ENCODE measurements at places on chromosomes 7 and 10.

GRCh38 chr10:70007116-70007820, 45.4 kb upstream of the MACROH2A2 start:
- no peak for DNase-seq

- no peak for DNase-seq
Measured at GRCh38 chr10:69751214-69751613, 50.5 kb upstream of the COL13A1 start.

DNA sequence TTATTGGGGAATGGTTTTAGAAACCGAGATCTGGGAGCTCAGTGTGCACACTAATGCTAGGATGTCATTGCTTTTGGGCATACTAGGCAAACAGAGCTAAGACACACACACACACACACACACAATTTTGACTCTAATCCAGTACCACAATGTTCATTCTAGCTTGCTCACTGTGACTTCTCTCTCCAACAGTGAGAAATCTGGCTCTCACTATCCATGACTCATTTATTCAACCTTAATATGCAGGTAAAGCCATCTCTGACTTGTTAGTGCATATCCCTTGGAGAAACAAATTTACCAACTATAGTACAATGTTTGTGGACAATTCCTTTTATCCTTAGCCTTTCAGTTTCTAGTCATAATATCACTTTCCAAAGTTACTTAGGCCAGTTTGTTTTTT, 5.9 kb upstream of the BMS1 start:
- no peak for DNase-seq

DNA sequence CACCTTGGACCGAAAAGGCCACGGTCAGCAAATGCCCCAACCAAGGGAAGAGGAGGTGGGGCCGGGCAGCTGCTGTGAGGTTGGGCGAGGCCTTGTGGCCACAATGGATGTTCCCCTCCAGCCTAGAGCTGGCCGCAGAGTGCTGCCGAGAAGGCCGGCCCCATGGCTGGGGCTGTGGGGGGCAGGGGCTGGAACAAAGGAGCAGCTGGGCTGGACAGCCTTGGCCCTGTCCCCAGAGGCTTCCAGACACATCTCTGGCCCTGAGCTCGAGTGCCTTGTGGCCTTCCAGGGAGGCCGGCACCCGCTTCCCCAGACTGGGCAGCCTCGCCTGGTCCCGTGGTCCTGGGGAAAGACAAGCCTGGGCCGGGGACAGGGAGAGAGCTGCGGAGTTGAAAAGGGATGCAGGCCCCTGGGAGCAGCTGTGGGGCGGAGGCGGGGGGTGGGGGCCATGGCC, 88.0 kb downstream of the PDGFA start:
- DNase-seq: no peak

DNA sequence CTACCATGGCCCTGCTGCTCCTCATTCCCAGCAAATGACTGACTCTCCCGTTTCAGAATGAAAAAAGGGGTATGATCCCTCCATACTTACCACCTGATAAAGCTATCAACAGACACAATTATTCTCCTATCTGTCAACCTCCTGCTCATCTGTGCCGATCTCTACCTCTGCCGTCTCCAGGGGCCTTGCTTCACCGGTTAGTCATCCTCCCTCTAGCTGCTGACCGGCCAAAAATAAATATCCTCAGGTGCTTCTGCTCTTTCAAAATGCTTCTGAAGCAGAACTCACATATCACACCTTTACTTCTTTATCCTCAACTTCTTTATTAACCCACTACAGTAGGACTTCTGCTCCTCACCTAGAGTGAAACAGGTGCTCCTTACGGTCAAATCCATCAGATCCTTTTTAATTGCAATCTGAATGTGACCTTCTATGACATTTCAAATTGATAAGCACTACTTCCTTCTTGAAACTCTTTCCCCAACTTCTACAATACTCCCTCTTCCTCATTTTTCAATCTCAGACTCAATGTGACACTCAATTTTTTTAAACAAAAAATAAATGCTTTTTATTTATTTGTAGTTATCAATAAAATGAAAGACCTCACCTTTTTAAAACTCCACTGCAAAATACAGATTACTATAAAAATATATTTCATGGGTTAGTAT, 63.2 kb downstream of the LMBR1 start:
- DNase-seq: no peak

- DNase-seq: no peak
Measured at GRCh38 chr10:106897719-106898118, 266.8 kb downstream of the SORCS1 start.

DNA sequence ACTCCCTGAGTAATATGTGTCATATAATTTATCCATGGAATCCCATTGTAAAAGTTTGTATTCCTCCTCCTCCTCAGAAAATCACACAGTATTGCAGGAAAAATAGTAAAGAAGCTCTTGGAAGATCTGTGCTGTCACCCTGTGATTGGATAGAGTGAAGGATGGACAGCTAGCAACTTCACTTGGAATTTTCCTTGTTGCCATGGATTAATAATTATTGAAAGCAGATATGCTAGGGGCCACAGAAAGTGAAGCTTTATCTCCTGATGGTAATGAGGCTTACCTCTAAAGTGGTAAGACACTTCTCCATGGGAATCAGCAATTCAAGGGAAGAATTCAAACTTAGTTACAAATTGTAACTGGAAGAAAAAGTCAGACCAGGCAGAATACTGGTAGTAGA, 48.8 kb downstream of the PHYHIPL start:
- no peak for DNase-seq

DNA sequence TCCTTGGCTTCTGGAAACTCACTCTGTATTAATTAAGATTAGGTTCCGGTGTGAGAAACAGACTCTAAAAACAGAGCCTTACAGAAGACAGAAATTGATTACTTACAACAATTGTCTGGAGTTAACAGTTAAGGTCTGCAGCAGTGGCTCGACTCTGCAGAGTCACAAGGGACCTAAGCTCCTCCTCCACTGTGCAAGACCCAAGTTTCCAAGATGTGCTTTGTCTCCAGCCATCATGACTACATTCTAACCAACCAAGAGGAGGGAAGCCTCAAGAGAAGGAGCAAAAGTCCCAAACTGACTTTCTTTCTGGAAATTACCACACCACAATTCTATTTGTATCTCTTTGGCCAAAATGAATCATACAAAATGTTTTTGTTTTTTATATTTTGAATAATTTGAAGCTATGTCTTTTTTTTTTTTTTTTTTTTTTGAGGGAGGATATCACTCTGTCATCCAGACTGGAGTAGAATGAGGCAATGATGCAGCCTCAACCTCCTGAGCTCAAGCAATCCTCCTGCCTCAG, 14.2 kb upstream of the ODAD2 start:
- DNase-seq: no peak

DNA sequence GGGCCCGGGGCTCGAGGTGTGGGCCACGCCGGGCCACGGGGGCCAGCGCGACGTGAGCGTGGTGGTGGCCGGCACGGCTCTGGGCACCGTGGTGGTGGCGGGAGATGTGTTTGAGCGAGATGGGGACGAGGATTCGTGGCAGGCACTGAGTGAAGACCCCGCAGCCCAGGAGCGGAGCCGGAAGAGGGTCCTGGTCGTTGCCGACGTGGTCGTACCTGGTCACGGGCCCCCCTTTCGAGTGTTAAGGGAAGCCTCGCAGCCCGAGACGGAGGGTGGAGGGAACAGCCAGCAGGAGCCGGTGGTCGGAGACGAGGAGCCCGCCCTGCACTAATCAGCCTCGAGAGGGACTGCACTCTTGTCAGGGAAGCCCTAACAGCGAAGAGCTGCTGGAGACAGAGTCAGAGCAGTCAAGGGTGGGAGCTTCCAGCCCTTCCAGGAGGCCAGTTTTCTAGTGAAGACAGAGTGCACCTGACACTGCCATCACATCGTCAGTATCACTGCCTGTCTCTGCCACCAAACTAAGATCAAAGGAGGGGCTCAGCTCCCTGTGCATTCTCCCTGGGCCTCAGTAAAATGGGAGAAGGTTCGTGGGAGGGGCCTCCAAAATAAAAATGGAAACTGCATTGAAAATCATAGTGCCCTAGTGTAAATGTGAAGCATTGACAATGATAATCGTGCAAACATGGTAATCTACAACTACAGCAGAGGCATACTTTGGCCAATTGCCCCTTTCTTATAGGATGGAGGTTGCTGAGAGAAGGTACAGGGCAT, 1.3 kb downstream of the MBLAC1 start:
- DNase-seq: no peak

DNA sequence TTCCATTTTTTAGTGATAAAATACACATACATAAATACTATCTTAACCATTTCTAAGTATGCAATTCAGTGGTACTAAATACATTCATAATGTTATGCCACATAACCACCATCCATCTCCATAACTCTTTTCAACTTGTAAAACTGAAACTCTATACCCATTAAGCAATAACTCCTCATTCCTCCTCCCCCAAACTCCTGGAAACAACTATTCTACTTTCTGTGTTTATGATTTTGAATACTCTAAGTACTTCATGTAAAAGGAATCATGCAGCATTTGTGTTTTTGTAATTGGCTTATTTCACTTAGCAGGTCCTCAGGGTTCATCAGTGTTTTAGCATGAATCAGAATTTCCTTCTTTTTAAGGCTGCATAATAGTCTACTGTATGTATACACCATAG, 131.8 kb downstream of the TES start:
- no peak for DNase-seq

- DNase-seq: no peak
Measured at GRCh38 chr7:101294832-101295121, 26.8 kb downstream of the IFT22 start.

DNA sequence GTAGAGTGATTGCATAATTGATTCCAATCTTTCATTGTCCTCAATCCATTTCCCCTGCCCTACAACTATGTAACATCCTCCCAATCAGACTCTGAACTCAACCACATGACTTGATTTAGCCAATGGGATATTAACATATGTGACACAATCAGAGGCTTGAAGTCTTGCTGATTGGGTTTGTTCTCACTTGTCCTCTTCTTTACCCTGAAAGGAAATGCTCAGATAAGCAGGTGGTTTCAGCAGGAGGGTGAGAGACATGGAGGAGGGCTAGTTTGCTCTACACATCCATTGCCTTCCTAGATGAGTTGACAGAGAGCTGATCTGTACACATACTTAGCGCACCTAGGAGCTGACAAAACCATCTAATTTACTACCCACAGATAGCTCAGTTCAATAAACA, 669.4 kb downstream of the NRG3 start:
- no peak for DNase-seq

GRCh38 chr10:11282156-11282555, 264.5 kb downstream of the CELF2 start:
- DNase-seq: no peak

- DNase-seq: no peak
Measured at GRCh38 chr7:14156436-14156835, 167.0 kb upstream of the ETV1 start.

DNA sequence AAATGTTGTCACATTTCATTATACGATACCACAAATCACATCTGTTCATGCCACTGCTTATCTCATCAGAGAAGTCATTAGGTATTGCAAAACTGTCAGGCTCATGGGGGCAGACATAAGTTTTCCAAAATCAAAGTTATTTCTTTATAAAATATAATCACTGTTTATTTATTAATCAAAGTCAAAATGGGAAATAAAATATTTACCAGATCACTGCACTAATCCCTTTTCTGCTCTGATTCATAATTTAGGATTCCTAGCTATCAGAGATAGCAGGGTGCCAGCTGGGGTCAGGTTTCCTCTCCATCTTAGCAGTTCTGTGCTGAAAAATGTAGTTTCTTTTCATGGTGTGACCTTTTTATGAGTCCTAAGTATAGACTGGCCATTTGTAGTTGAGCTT, 117.7 kb upstream of the LANCL2 start:
- no peak for DNase-seq

DNA sequence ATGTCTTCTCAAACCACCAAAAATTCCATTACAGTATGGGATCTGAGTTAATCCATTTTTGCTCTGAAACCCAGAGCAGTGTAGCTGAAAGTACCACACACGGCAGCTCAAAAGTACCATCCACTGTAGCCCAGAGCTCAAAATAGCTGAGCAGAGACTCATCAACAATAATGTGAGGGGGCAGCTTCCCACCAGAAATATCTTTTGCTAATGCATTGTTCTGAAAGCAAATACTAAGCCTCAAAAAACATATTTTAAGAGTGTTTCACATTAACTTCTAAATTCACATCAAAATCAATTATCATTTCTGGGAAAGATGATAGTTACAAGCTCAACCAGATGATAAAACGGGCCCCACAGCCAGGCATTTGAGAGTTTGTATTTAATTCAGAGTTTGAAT, 73.7 kb downstream of the ABLIM1 start:
- no peak for DNase-seq

DNA sequence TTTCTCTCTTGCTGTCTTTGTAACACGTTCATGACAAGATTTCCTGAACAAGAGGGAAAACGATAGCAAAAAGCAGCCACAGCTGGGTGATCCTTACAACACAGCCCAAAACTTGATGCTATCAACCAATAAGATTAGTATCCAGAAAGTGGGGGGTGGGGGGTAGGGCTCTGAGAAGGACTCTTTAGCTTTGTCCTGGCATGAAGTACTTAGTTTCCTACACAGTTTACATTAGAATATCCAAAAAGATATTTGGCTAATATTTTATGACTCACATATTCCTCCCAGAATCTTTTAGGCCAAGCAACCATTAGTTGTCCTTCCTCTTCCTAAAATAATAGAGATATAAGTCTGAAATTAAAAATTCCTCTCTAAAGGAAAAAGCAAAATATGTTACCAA, 22.9 kb upstream of the LRRC17 start:
- DNase-seq: no peak

DNA sequence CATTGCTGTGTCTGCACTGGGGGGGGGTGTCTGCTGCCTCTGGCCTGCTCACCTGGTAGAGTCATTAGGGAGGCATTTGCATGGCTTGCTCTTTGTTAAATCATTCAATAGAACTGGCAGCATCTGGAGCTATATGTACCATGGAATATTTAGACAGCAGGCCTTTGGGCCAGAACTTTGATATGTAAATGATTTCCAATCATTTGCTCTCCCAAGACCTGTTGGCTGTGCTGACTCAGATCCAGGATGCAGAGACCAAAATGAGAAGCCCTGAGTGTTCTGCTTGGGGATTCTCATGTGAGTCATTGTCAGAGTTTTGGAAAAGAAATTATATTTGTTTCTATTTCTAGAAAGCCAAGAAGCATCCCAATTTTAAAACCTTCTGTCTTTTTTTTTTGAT, 257.6 kb upstream of the IGFBP3 start:
- DNase-seq: no peak

- peak; percentile 49 for DNase-seq
Measured at GRCh38 chr7:9231630-9232121, 798.3 kb downstream of the NXPH1 start.

GRCh38 chr7:26912933-26913536, 48.6 kb upstream of the SKAP2 start:
- DNase-seq: no peak

- DNase-seq: no peak
Measured at GRCh38 chr7:95525503-95525902, 39.8 kb downstream of the ASB4 start.

- no peak for DNase-seq
Measured at GRCh38 chr10:96609510-96609909, 22.7 kb upstream of the TM9SF3 start.

- no peak for DNase-seq
Measured at GRCh38 chr7:131552053-131552452, 4.4 kb downstream of the PODXL start.

DNA sequence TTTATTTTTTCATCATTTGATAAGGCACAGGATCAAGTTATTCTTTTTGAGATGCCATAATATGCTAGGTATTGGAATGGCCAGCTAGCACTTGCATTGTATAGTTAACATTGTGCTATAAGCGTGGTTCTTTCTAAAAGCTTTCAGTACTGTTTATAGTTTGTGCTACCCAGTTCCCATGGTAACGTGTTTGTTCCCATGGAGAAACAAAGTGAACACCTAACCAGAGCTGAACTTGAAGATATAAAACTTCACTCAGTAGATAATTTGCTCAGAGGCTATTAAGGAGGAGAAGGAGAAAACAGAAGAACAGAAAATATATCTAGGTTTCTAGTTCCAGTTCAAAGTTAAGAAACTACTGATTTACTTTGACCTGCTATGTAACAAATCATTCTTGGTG, 23.6 kb upstream of the ITGB8 start:
- no peak for DNase-seq

Measured in ecto neural progenitor cell (in vitro differentiated cells).